ENCODE measurements at places on chromosomes 11 and 22. TPM values are rescaled to one million over a fixed set of nuclear protein-coding genes. Genes with fewer than 3 reads are reported as not detected.
A peak's percentile ranks its signal among the peaks of the same experiment; 100 is the strongest.

The CDK2AP2 gene
- total RNA-seq = 34.8 TPM

- no peak for ATAC-seq
Observed at GRCh38 chr11:15764326-15764725, 592.0 kb downstream of the SOX6 start.

DNA sequence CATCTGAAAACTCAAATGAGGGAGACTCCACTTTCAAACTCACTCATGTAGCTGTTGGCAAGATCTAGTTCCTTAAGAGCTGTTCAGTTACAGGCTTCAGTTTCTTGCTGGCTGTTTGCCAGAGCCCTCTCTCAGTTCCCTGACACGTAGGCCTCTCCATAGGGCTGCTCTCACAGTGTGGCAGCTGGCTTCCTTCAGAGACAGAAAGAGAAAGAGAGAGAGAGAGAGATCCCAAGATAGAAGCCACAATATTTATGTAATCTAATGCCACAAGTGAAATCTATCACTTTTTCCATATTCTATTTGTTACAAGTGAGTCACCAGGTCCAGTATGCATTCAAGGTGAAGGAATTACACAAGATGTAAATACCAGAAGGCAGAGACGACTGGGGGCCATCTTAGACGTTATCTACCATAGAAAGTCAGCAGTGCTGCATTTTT is 168.8 kb downstream of the RCN1 start:
- no peak for ATAC-seq

GRCh38 chr11:68450711-68451110 is 9.8 kb upstream of the PPP6R3 start:
- ATAC-seq = no peak

- ATAC-seq = peak; percentile 54
Observed at GRCh38 chr11:34585735-34586487, 35.0 kb upstream of the EHF start.
